Stimulated activated CD8-positive, alpha-beta memory T cell treated with anti-CD3 and anti-CD28 coated beads, Interleukin-7, amount 100 ng/mL, for 4 hours (primary cell): ENCODE measurements at places on chromosomes 3 and 15.

DNA sequence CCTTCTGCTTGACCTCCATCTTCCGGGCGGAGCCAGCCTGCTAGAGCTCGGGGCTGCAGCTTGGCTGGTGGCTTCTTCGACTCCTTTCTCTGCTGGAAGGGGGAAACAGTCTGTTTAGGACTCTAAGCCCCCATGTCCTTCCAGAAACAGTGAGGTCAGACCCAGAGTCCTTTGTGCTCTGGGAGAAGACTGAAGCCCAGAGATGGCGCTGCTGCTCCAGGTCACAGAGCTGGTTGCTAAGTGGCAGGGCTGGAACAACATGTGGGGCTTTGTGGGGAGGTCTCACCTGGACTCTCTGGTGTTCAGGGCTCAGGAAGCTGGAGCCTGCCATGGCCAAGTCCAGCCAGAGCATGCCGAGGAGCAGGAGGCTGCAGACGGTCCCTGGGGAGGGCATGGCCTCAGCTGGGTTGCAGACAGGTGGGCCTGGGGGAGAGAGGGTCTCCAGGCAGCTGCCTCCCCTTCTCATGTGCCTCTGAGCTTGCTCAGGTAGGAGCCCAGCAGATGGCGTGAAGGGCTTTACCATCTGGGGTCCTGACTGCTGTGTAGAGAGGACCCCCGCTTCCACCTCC, 2.9 kb downstream of the GHRL start:
- no peak for DNase-seq

DNA sequence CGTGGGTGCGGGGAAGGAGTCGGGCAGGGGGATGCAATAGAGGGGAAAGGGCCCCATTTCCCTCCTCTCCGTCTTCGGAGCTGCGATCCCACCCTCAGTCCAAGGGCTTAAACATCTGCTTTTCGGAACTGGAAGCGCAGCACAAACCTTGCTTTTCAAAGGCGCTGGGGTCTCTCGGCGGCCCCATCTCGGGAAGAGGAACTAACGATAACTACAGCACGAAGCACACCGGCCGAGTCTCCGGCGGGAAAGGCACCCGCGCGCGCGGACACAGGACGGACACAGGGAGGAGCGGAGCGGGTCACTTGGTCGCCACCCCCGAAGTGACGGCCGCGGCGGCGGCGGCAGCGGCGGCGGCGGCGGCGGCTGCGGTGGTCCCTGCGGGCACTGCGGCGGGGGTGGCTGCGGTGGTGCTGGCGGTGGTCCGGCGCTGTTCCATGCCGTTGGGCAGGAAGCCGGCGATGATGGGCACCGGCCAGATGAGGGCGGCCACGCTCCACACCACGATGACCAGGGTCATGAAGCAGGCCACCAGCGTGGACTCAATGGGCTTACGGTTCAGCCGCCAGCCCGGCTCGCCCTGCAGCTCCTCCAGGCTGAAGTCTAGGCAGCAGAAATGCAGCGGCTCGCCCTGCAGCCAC, 1.1 kb downstream of the TMEM158 start:
- no peak for DNase-seq

GRCh38 chr15:37100109-37100965, at the start of gene MEIS2:
MEIS2 (minus strand) TSS chr15:37100549; CDS start chr15:37099466, 1,083 bp downstream.
- DNase-seq = no peak

- DNase-seq = no peak
Measured at GRCh38 chr3:28637742-28638141, 289.1 kb upstream of the AZI2 start.

GRCh38 chr15:70726753-70727152, 36.6 kb downstream of the UACA start:
- no peak for DNase-seq

- DNase-seq = no peak
Measured at GRCh38 chr3:134149286-134149685, 101.4 kb downstream of the RYK start.
